ENCODE measurements at places on chromosomes 3 and 15. TPM values are rescaled to one million over a fixed set of nuclear protein-coding genes. Genes with fewer than 3 reads are reported as not detected.

GRCh38 chr3:137906985-137907649 is 102.8 kb upstream of the CLDN18 start:
- DNase-seq, result no peak

The GRIP2 gene
- total RNA-seq, result 4.2 TPM

- DNase-seq, result no peak
Measured at GRCh38 chr3:190074817-190075216, 45.9 kb downstream of the P3H2 start.

GRCh38 chr3:17356585-17356984 is 385.8 kb downstream of the TBC1D5 start:
- no peak for DNase-seq

The MOBP gene
- total RNA-seq, result 0.73 TPM

DNA sequence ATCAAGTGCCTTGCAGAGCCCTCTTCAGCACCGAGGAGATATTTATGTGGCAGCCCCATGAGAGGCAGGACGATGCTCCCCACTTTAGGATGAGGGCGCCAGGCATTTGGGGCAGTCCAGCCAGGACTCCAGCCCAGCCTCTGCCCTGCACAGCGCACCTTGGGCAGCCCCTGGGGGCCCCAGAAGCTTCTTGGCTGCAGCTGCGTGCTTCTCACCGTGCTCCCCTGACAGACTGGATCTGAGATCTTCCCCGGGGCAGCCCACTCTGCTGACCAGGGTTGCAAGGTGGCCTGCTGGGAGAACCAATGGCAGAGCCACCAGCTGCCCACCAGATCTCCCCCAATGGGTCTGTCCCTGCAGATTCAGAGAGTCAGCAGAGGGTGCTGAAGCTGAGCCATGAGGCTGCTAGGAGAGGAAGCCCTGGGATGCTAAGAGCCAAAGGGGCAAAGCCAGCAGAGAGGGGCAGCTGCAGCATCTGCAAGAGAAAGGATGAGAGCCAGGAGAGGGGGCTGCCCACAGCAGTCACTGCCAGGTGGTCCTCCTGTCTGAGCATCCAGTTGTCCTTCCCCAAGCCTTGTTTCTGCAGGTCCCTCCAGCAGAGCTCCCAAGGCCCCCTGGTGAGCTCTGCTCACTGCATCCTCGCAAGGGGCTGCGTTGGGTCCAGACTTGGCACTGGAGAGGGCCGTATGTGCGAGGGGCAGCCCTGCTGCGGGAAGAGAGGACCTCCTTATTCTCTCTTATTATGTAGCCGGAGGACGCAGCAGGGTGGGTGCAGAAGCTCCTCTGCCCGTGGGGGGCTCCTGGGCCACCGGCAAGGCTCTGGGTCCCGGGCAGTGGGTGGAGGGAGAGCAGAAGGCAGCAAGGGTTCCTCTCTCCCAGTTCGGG is 14.7 kb upstream of the KLF13 start:
- DNase-seq, result no peak

DNA sequence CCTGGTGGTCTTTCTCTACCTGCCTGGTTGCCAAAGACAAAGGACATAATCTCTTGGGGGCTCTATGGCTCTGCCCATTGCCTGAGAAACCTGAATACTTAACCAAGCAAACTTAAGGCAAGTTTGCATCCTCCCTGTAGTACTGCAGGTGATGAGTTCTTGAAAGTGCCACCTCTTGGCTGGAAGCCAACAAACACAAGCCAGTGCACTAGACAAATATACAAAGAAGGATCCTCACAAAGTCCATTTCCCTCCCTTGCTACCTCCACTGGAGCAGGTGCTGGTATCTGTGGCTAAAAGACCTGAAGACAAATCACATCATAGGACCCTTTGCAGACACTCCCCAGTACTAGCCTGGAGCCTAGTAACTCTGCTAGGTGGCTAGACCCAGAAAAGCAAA is 772.3 kb downstream of the SI start:
- no peak for DNase-seq

DNA sequence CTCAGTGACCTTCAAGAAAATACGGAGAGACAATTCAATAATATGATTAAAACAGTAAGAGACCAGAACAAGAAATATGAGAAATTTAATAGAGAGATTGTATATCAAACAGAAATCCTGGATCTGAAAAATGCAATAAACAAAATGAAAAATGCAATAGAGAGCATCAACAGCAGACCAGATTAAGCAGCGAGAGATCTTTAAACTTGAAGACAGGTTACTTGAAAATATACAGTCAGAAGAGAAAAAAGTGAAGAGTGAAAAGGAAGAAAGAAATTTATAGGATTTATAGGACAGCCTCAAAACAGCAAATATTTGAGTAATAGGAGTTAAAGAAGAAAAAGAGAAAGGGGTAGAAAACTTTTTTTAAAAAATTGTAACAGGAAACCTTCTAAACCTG is 813.9 kb upstream of the GRM7 start:
- no peak for DNase-seq

DNA sequence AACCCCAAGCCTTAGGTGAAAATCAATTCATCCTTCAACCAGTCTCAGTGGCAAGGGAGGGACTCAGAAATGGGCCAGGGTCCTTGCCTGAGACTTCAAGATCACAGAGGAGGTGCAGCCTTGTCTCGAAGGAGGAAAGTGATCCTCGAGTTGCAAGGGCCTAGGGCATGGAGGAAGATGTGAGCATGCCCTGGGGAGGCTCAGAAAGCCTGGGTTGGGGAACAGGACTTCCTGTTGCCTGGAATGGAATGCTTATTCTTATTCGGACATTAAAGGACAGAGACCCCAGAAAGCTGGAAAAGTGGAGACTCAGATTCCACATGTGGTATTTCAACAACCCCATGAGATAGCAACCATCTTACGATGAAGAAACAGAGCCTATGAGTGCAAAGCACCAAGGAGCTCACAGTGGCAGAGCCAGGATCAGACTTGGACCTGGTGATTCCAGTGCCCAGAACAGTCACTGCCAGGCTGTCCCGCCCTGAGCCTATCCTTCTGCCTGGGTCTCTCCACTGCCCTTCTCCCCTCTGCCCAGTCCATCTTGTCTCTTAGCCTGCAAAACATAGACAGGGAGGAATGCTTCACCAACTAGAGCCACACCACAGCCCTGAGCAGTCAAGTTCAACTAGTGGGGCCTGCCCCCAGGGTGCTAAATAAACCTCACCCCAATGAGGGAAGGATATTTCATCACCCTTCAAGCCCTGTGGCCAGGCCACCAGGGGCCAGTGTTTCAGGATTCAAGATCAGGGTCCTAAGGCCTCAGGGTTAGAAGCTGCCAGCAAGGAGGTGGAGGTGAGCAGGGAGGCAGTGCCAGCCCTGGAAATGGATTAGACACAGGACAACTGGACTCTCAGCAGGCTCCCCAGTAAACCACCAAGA is 21.9 kb downstream of the DAPK2 start:
- DNase-seq, result no peak

All from cerebellum (tissue), 4 donors.